RCC 7860 (cell line): ENCODE measurements at places on chromosomes 16 and 17.

- no peak for DNase-seq
Observed at GRCh38 chr17:37643869-37644268, 623 bp upstream of the DDX52 start.

DNA sequence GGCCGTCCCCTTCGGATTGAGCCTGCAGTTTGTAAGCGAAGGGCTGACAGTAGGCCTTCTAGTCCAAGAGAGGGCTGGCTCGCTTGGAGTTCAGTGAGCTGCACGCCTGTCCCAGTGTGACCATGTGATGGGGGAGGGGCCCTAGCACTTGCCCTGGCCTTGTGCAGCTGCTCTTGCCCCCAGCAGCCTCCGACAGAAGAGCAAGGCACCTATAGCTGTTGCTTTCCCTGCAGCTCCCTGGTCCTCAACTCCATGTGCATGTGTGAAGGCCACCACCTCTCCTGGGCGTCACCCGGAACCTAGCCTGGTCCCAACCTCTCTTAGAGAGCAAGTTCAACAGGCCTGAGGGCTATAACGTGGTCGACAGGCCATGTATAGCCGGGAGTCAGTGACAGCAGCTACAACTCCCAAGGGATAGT, 5.6 kb downstream of the SPHK1 start:
- no peak for DNase-seq

- DNase-seq, result no peak
Observed at GRCh38 chr16:17605784-17606183, 135.0 kb upstream of the XYLT1 start.

- DNase-seq, result no peak
Observed at GRCh38 chr17:37841232-37841631, 83.0 kb upstream of the TBC1D3K start.

- no peak for DNase-seq
Observed at GRCh38 chr17:37162800-37163199, 213.0 kb upstream of the C17orf78 start.

DNA sequence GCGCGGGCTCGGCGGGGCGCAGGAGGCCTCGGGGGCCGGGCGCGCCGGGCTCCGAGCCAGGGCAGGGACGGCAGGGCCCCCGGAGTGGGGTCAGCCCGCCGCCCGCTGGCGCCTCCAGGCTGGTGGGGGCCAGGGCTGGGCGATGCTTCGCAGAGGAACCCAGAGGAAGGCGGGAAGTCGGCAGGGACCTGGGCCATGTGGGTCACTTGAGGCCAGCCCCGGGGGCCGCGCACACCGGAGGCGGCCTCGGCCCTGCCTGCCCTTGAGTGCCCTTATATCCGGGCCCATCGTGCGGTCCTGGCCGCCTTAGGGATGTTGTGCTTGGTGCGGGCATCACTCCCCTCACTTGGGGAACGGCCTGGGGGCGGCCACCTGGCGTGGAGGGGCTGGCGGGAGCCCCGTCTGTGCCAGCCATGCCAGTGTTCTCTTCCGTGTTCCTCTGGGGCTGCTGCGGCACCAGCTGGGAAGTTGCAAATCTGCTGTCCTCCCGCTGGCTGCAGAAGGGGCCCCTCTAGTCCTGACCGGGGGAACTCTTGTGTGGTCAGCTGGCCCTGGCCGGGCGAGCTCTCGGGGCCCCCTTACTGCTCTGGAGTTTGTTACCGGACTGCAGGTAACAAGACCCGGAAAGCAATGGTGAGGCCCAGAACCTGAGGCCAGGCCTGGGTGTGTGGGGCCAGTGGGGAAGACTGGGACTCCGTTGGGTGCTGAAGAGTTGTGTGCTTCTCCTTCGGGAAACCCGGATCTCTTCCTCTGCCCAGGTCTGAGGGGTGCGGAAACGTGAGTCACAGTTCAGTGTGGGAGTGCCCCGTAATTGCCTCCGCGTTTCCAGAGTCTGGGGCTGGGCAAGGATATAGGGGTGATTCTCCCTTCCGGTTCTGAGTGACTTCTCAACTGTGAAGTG, 849 bp downstream of the CAPN15 start:
- DNase-seq, result peak; percentile 61

DNA sequence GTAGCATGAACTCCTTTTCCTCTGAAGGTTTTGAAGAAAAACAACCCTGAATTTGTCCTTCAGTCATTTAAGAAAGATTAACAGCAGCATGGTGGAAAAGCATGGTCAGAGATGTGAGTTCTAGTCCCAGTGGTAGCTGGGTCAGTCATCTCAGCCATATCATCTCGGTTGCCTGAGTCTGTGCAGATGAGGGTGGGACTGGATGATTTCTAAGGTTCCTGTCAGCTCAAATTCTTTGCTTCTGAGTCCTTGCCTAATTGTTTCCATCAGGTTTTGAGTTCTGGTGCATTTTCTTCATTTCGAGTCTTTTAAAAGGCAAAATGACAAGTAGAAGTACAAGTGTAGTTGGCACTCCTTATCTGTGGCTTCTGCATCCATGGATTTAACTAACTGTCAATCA, 63.9 kb downstream of the TNRC6C start:
- DNase-seq, result no peak

GRCh38 chr17:50629902-50630301, 4.8 kb upstream of the ABCC3 start:
- no peak for DNase-seq

GRCh38 chr17:33131620-33132019, 140.0 kb downstream of the SPACA3 start:
- no peak for DNase-seq

DNA sequence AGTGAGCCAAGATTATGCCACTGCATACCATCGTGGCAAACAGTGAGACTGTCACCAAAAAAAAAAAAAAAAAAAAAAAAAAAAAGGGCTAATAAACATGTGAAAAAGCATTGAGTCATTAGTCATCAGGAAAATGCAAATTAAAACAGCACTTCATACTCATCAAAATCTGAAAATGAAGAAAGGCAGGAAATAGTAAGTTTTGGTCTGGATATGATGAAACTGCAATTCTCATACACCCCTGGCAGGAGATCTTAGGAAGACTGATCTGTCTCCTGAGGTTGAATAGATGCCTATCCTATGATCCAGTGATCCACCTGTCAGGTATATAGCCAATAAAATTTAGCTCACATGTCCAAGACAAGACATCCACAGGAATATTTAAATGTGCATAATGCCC, 212.7 kb downstream of the CPPED1 start:
- no peak for DNase-seq

DNA sequence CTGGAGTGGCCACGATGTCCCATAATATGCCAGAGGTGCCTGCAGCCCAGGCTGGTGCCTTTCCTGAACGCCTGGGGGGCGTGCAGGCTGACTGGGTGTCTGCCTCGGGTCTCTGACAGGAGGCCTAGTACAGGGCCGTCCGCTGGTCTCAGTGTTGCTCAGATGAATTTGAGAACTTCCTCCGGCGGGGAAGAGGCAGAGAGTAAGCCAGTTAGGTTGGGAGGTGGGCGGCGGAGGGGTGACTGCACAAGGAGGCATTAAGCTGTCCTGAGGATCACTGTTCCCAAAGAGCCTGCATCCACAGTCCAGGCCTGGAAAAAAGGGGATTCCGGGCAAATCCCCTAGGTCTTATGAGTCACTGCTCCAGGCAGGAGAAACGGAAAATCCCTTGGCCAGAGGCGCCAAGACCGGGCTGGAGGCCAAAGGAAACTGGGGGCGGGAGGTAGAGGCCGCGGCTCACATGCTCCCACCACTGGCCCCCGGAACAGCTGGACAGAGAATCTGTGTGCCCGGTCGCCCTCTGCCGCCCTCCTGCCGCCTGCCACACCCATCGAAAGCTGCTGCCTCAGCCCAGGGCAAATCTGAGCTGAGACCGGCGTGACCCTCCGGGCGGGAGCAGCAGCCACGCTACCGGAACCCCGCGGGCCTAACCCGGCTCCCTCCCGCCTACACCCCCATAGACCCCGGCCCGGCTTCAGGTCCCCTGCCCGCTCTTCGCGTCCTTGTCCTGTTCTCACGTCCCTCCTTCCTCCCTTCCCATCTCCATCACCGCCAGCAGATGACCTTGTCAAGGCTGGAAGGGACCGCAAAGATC, 1.2 kb downstream of the TRIM47 start:
- DNase-seq, result peak; percentile 97

DNA sequence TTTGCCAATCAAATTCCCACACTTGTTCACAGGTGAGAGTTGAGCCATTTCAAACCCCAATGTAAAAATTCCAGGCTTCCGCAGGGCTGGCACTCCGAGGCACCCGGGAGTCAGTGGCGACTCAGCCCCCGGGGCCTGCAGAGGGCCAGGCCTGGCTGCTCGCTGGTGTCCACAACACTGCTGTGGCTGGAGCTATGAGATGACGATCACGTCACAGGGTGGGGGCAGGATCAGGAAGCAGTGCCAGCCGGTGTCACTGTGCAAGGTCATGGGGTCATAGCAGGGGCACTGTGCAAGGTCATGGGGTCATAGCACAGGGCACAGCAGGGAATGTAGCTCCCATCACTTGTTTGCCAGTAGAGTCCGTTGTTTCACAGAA, 7.8 kb downstream of the VPS4A start:
- DNase-seq, result no peak
